ENCODE measurements at places on chromosomes 1 and 21.

- DNase-seq = peak; percentile 97
Observed at GRCh38 chr1:30684881-30685795, 38.2 kb downstream of the MATN1 start.

DNA sequence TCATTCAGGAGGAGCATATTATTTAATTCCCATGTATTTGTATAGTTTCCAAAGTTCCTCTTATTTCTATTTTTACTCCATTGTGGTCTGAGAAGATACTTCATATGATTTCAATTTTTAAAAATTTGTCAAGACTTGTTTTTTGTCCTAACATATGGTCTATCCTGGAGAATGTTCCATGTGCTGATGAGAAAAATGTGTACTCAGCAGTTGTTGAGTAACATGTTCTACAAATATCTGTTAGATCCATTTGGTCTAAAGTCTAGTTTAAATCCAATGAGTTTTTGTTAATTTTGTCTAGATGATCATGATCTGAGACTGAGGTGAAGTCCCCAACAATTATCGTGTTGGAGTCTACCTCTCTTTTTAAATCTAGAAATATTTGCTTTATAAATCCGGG lies 14.5 kb downstream of the PSMG1 start:
- DNase-seq = no peak

DNA sequence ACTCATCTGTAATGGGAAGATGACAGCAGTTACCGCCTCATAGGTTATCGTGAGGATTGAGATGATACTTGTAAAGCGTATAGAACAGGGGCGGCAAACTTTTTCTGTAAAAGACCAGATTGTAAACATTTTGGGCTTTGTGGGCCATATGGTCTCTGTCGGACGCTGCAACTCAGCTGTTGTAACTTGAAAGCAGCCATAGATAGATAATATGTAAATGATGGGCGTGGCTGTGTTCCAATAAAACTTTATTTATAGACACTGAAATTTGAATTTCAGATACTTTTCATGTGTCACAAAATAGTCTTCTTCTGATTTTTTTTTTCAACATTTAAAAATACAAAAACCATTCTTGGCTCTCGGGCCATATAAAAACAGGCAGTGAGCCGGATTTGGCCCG lies 15.8 kb downstream of the ACTL8 start:
- DNase-seq = no peak

GRCh38 chr1:242016479-242016878 lies 17.6 kb upstream of the MAP1LC3C start:
- DNase-seq = no peak
